Ammon's horn (tissue), 1 donor: ENCODE measurements at places on chromosomes 1 and 21.

- no peak for DNase-seq
Measured at GRCh38 chr21:42493109-42494060, 2.6 kb downstream of the RSPH1 start.

DNA sequence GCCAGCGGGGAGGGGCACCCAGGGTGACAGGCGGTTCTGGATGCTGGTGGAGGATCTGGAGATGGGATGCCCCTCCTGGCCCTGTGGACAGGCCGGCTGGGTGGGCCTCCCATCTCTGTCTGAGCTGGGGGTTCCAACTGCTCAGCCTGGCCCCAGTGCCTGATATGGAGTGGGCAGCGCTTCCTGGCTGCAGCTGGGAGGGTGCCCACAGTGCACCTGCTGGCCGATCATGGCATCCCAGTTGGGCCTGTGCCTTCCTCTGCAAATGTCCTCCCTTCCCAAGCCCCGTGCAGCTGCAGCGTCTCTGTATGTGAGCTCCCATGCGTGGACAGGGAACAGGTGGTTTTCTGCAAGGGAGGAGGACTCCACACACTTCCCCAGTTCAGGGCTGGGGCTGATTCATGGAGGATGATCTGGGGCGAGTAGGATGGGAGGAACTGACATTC is 2.1 kb downstream of the PFKL start:
- no peak for DNase-seq

DNA sequence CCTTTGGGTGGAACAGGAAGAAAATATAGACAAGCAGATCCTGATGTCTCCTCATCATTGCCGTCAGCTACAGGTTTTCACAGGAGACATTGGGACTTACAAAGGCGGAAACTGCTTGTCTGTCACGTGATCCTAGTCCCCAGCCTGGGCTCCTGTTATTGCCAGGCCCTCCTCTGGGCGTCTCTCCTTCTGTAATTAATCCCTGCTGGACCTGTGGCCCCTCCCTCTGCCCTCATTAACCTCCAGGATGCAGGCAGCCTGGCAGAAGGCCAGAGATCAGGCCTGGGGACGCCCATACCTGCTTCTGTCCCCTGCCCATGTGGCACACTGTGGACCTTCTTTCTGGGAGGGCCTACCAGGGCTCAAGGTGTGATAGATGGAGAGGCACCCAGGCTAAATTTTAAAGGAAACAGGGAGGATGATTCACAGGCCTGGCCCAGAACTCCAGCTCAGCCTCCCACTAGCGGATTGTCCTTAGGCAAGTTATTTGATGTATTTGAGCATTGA is 2.4 kb downstream of the S100A5 start:
- no peak for DNase-seq

DNA sequence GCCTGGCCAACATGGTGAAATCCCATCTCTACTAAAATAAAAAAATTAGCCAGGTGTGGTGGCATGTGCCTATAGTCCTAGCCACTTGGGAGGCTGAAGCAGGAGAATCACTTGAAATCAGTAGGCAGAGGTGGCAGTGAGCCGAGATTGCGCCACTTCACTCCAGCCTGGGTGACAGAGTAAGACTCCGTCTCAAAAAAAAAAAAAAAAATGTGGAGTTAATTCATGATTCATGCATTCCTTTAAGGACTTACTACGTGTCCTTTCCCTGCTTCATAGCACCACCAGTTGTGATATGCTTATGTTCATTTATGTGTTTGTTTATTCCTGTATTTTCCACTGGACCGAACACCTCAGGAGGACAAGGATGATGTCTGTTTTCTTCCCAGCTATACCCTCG is 12.7 kb upstream of the PRELP start:
- no peak for DNase-seq

DNA sequence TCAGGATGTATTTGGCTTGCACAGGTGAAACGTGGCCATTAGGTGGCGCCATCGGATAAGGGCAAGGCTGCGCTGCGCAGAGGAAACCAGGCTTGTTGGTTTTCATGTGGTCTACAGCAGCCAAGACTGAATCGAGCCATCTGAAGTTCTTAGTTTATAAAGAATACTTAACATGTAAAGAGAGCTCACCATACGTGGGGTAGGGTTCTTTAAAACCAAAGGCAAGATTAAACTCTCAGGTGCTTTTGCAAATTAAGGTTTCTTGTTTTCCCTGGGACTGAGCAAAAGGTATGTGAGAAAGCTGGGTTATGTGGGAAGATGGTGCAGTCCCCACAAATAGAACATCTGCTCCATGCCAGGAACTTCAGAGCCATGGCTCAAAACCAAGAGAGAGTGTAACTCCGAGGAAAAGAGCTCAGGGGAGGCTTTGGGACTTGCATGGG is 9.3 kb downstream of the MASP2 start:
- DNase-seq: peak; percentile 97

- DNase-seq: no peak
Measured at GRCh38 chr1:76607717-76608116, 259.6 kb upstream of the ST6GALNAC5 start.

- DNase-seq: no peak
Measured at GRCh38 chr1:235073331-235073967, 55.2 kb downstream of the TOMM20 start.

GRCh38 chr21:32307706-32308105 is 9.1 kb downstream of the MRAP start:
- DNase-seq: no peak

DNA sequence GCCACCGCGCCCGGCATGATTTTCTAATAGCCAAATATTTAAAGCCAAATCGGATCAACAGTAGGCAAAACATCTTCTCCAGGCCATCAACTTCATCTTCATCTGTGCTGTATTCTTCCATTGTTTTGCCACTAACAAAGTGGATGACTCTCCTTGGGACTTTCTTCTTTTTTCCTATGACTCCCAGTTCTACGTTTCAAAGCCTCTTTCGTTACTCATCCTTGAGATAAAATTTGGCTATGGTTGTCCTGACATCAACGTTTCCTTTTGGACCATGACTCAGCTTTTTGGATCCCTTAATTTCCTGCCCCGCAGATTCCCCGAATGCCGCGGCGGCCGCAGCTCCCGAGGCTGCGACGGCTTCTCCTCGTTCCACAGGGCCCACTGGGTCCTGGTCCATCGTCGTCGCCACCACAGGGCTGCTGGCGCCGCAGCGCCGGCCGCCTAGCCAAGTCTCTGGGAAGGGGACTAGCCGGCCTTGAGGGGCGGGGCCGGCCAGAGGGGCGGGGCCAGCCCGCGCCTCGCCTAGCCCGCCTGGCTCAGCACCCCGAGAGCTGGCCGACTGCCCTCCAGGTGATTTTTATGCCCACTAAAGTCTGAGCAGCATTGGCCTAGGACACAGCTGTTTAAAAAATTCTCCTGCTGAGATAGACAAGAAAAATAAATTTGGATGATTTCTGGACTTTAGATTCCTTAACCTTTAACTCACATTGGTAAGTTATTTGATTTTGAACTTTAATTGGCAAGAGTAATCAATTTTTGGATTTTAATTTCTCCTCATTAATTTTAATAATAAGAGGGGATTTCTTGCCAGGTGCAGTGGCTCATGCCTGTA is 93.9 kb downstream of the ADCY10 start:
- DNase-seq: peak; percentile 62

DNA sequence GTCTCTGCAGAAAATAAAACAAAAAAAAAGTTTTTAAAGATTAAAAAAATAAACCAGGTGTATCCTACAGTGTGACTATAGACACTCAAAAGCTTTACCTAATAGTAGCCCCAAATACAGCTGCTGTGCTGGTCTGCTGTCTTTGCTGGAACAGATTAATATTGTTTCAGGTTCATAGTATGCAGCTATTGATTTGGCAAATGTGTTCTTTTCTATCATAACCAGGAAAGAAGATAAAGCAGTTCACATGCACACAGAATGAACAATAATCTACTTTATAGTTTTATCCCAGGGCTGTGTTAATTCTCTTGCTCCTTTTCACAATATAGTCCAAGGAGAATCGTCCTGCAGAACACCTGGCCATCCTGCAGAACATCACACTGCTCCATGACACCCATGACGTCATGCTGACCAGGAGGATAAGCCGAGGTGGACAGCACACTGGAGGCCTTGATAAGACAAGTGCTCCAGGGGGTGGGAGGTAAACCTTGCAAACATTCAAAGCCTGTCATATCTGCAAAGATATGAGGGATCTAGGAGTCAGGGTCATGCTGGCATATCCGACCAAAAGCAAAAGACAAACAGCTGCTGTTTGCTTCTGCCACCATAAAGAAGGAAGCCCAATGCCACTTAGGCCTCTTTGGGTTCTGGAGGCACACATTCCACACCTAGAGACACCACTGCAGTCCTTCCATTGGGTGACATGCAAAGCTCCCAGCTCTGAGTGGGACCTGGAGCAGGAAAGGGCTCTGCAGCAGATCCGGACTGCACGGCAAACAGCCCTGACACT is 86.1 kb upstream of the SLC2A1 start:
- DNase-seq: no peak

DNA sequence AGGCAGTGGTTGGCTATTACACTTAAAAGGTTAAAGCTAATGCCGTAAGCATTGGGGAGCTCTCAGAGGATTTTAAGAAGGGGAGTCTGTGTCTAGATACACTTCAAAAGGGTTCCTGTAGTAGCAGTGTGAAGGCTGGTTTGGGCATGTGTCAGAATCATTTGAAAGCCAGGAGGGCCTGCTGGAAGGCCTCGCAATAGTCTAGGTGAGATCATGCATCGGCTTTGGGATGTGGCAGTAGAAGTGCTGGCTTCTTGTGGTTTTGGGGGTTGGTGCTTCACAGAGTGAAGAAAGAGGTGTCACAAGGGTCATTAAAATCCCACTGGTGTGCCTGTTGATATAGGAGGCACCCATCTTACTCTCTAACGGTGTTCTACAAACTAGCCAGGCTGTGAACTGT is 85.7 kb downstream of the ST6GALNAC3 start:
- no peak for DNase-seq

DNA sequence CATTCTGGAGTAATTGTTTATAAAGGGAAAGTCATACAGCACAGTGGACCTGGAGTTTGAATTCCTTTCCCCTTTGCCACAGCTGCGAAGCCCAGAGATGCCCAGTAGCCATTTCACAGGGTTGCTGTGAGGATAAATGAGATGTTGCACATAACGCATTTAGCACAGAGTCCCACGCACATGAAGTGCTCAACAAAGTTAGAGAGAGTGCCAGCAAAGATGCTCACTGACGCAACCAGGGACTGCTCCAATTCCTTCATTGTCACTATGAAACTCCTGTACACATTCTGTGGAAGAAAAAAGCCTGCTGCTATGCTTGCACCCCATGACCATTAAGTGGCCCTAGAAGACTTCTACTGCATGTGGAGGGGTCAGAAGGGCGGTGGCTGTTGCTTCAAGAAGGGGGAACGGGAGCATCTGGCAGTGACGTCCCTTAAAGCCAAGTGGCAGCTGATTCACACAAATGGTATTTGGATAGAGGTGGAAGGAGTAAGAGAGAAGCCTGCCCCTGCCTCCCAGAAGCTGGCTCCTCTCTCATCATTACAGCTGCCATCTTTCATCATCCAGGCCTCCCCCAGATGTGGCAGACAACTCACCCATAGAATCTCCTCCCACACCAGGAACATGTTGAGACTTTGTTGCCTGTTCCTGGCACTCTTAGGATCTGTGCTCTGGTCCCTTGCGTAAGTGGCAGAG is 26.5 kb upstream of the VAV3 start:
- peak; percentile 32 for DNase-seq

- DNase-seq: no peak
Measured at GRCh38 chr21:45805321-45805720, 161.8 kb downstream of the PCBP3 start.

- no peak for DNase-seq
Measured at GRCh38 chr1:1278620-1279019, 1.6 kb upstream of the SCNN1D start.

DNA sequence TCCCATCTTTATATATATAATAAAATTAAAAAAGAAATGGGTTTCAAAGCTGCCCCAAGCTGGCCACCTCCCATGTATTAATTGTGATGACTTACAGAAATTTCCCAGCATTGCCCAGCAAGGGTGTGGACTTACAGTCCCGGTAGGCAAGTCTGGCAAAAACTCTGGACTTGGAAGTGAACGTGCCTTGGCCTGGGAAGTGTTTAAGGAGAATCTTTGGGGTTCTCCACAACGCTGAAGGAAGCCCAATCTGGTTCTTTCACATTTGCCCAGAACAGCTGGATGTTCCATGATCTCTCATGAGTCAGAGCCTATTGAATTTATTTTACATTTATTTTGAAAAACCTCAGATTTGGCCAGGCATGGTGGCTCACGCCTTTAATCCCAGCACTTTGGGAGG is 98.4 kb upstream of the SLC45A1 start:
- no peak for DNase-seq

DNA sequence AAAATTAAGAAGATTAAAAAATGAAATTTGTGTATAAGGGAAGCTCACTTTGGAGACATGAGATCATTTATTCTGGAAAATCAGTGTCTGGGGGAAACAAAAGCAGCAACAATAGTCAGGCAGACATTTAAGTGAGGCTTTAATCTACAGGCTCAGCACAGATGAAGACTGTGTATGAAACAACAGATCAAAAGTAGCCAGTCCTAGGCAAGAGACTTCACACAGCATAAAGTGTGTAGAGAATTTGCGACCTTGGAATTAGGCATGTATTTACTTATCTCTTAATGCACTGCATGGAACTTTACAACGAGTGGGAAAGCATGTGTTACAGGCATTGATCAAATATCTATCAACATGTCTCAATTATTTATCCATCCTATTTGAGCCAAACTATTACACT is 1099.9 kb downstream of the PLA2G4A start:
- DNase-seq: no peak

- no peak for DNase-seq
Measured at GRCh38 chr1:85417876-85418275, 47.1 kb downstream of the DDAH1 start.

GRCh38 chr1:64921771-64922170 is 44.6 kb downstream of the JAK1 start:
- no peak for DNase-seq

DNA sequence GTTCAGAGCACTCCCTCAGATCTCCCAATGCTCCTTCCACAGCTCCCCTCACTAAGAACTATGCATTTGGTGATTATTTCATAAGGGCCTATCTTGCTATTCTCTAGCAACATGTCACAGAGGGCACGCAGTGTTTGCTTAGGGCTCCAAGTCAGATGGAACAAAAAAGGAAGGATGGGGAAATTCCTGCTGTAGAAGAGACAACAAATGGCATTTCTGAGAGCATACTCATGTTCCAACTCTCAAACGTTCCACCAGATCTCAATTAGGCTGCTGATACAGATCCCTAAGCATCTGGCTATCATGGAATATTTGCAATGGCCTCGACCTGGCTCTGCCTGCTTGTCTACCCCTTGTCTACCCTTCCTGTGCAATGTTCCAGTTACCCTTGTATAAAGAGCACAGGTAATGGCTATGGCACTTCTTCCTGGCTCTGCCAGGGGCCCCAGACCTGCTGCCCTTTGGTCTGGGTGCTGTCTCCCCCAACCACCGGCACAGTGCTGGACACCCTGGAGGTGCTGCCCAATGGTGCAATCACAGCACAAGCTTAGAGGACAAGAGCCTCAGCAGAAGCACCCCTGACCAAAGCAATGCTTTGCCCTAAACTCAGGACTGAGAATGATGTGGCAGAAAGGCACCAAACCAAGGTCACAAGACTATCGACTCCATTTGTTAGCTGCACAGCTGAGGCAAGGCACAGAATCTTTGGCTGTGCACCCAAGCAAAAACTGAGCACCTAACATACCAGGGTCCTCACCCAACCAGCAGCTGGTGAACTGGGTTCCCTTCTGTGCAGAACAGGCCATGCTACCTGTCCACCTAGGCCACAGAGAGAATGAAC is 3.6 kb downstream of the PARP1 start:
- DNase-seq: no peak

GRCh38 chr1:93995837-93996536 is 86.8 kb upstream of the GCLM start:
- no peak for DNase-seq
